Breast epithelium (tissue), 4 donors: ENCODE measurements at places on chromosomes 2 and 18.

DNA sequence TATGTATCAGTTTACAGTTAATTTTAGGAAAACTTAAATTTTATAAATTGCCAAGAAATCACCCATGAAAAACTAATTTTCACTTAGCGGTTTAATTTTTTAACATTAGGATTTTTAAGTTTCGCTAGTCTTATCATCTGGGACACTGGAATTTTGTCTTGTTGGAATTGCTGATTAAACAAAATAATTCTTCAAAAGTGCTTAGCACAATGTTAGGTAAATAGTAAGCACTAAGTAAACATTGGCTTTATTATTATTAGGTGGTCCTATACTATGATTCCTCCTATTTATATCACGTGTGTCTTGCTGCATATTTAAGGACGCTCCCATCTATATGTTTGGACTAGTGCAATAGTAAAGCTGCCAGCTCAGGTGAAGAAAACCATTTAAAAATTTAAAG, 54.6 kb upstream of the MAP4K3 start:
- no peak for DNase-seq

GRCh38 chr2:43332653-43333052, 106.2 kb upstream of the ZFP36L2 start:
- DNase-seq: no peak

DNA sequence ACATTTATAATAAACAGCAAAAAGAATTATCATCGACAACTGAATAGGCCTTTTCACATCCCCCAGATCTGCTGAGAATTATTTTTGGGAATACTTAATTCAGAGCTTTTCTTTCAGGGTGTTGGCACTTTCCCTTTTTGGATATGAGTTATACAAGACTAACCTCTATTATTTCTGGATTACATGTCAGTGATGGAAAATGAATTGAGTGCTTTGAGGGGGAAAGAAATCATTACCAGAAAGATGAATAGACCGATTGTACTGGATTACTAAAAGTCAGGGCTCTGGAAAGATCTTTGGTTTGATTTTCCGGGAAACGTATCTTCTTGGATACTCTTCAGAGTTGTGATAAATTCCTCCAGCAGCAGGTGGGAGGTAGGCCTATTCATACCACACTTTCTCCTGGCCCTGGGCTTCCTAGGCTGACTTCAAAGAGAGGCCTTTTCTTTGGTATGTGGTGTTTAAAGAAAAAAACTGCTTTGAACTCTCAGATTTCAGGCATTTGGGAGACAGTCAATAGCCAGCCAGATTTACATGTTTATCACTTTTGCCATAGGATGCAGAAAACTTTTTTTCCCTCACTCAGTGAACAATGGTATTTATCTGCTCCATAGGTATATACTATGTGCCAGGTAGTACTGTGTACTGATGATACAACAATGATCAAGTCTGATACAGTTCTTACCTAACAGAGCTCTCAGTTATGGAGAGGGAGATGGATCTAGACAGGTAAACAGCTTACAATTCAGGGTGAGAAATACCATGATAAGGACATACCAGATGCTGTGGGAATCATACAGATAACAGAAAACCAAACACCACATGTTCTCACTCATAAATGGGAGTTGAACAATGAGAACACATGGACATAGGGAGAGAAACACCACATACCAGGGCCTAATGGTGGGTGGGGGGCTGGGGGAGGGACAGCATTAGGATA, 63.3 kb upstream of the ACTR3 start:
- no peak for DNase-seq

- no peak for DNase-seq
Measured at GRCh38 chr2:36407413-36407812, 51.8 kb downstream of the CRIM1 start.

- DNase-seq: no peak
Measured at GRCh38 chr2:188787658-188788240, 186.4 kb upstream of the COL3A1 start.

GRCh38 chr2:228474466-228474865, 293.0 kb upstream of the SPHKAP start:
- DNase-seq: no peak

DNA sequence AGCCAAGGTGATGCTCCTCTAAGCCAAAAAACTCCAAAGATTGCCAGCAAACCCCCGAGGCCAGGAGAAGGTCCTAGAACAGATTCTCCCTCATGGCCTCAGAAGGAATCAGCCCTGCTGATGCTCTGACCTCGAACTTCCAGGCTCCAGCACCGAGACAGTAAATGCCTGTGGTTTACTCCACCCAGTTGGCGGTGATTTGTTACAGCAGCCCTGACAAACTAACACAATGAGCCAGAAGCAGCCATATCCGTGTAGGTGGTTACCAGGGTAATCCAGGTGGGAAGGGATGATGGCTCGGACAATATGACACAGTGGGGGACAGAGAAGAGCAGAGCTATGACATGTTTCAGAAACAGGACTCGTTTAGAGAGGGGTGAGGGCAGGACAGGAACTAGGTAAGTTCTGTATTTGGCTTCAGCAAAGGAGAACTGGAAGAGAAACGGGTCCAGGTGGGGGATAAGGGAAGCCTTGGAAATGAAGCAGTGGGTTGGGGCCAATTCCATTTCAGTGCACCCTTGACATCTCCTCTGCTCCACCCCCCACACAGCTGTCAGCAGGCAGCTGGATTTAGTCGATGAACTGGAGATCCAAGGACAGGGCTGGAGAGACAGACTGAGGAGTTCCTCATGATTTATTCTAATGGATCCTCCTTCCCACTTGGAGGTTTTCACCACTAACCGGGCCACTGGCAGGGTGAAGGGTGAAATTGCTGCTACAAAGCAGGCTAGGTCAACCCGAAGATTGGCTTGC, 179.7 kb upstream of the SH3BP4 start:
- DNase-seq: no peak

DNA sequence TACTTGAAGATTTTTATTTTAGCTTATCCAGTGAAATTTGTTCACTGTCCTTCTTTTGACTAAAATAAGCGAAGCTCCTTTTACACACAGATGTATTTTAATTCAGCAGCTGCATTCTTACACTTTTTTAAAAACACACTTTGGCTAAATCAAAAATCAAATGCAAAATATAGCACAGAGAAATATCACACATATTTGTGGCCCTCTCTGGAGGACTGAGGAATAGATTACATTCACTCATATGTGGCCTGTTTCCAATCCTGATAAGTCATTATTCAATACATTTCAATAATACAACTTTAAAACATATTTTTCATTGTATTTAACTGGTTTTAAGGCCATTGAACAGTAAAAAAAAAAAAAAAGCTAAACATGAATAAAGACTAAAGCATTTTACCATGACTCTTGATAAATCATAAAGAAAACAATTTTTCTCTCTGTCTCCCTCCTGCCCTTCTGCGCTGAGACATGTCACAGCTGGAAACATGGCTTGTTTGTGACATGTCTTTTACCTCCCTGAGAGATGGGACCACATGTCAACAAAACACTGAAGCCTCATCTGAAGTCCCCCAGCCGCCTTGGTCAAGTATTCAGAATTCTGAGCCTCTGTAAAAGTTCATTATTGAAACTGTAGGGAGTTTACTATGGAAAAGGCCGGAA, 221.0 kb downstream of the ZNF407 start:
- no peak for DNase-seq

- DNase-seq: no peak
Measured at GRCh38 chr2:69030800-69031428, 17.9 kb downstream of the ANTXR1 start.

DNA sequence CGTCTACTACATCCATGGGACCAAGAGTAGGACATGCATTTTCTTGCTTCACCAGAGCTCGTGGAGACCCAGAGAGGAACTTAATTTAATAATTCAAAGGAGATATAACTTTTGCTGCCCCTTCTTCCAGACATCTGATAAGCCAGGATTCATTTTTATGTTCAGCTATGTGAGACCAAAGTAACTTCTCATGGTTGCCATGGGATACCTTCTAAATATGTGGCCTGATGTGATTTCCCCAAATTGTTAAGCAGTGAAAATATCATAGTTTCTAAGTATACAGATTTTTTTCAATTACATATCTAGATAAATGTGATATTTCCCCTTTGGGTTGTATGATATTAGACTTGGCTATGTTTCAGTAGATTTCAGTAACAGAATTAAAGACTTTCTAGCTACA, 185.5 kb upstream of the FN1 start:
- no peak for DNase-seq

GRCh38 chr2:172242961-172243360, 140.3 kb upstream of the DLX2 start:
- no peak for DNase-seq

- peak; percentile 80 for DNase-seq
Measured at GRCh38 chr2:237674731-237675276, 47.4 kb downstream of the LRRFIP1 start.

DNA sequence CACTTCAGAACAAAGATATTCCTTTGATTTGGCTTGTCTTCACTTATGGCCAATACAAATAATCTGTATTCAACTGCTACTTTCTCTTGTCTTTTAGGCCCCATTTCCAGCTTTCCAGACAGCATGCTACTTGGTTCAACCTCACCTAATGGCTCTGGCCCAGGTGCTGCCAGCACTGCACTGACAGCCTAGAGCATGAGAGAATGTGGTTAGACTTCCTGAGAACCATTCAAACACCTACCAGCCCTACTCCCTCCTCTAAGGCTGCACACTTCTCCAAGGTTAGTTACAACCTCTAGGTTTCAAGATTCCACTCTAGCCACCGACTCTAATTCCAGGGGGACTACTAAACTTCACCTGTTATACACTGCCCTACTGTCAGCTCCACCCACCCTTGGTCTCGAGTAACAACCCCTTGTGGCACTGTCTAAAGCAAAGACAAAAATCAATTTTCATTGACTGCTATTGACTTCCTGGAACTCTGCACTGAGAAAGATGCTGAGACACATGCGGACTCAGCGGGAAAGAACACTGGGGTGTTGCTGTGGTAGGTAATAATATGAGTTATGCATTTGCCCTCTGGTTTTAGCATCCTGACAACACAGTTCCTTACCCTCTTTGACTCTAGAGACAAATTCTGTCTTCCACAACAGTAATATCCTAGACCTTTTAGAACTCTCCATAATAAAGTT, 38.2 kb downstream of the PLEKHM3 start:
- DNase-seq: no peak

DNA sequence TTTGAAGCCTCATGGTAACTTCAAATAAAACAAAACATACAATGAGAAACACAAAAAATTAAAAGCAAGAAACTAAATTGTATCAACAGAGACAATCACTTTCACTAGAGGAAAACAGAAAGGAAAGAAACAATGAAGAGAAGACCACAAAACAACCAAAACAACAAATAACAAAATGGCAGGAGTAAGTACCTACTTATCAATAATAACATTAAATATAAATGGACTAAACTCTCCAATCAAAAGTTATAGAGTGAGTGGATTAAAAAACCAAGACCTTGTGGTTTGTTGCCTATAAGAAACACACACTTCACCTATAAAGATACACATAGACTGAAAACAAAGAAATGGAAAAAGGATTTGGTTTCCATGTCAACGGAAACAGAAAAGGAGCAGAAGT, 830.1 kb upstream of the TMEFF2 start:
- DNase-seq: no peak

DNA sequence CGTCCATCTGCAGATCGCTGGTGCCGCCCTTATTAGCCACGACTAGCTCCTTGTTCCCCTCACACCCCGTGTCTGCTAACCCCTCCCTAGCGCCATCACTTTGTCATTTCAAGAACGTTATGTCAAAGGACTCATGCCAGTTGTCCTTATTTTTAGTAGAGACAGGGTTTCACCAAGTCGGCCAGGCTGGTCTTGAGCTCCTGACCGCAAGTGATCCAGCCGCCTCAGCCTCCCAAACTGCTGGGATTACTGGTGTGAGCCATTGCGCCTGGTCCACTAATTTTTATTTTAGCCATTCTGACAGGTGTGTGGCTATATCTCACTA, 138.9 kb upstream of the HDAC4 start:
- peak; percentile 19 for DNase-seq
